Naive thymus-derived CD4-positive, alpha-beta T cell (primary cell): ENCODE measurements at places on chromosomes 12 and 14. TPM values are rescaled to one million over a fixed set of nuclear protein-coding genes. Genes with fewer than 3 reads are reported as not detected.

DNA sequence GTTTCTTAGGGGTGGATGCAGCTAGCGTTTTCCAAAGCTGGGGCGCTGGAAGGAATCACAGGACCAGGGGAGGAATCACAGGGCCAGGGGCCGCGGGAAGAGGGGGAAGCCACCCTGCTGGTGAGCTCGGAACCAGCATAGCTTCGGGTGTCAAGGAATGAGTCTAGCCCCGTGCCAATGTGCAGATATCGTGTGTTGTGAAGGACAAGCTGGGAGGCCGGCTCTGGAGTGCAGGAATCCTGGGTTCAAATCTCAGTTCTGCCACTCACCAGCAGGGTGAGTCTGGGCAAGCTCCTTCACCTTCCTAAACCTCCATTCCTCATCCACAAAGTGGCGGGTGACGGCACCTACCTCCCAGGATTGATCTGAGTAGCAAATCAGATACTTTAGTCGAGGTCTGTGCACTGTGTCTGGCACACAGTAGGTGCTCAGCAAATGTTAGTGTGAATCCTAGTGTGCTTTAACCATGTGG is 53.6 kb upstream of the RIN3 start:
- H3K27ac ChIP-seq = no peak overlapping the region
- H3K36me3 ChIP-seq = no peaks in the 10 kb centered on the region
- H3K4me1 ChIP-seq = no peaks in the 10 kb centered on the region
- DNase-seq = no peak

DNA sequence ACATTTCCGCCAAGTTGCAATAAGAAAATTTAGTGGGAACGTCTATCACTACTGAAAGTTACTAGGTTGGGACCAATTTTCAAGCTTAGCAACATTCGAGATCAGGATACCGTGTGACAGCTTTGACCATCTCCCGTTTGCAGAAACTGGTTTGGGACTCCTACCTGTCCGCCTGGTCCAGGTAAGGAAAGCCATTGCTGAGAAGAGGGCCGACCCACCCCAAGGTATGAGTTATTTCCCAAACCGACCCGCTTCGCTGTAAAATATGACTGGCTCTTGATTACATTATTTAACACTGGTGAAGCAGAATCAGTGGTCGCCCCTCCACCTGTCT is 271 bp downstream of the DNAI7 start:
- peak overlapping the region; percentile 92 for H3K27ac ChIP-seq
- no peaks in the 10 kb centered on the region for H3K36me3 ChIP-seq
- no peaks in the 10 kb centered on the region for H3K27me3 ChIP-seq
- H3K4me3 ChIP-seq = peak overlapping the region; percentile 90
- no peak for DNase-seq

- H3K4me3 ChIP-seq = no peak overlapping the region
- no peaks in the 10 kb centered on the region for H3K36me3 ChIP-seq
- H3K4me1 ChIP-seq = peaks cover 32% of the 10 kb centered on the region
- no peak overlapping the region for H3K27ac ChIP-seq
- no peaks in the 10 kb centered on the region for H3K27me3 ChIP-seq
These were observed 41.2 kb downstream of the CORO1C start for GRCh38 chr12:108690191-108690518.

GRCh38 chr14:103743691-103744090 is 28.1 kb downstream of the ZFYVE21 start:
- no peak for DNase-seq
- H3K27ac ChIP-seq = no peak overlapping the region
- peaks cover 19% of the 10 kb centered on the region for H3K4me1 ChIP-seq

DNA sequence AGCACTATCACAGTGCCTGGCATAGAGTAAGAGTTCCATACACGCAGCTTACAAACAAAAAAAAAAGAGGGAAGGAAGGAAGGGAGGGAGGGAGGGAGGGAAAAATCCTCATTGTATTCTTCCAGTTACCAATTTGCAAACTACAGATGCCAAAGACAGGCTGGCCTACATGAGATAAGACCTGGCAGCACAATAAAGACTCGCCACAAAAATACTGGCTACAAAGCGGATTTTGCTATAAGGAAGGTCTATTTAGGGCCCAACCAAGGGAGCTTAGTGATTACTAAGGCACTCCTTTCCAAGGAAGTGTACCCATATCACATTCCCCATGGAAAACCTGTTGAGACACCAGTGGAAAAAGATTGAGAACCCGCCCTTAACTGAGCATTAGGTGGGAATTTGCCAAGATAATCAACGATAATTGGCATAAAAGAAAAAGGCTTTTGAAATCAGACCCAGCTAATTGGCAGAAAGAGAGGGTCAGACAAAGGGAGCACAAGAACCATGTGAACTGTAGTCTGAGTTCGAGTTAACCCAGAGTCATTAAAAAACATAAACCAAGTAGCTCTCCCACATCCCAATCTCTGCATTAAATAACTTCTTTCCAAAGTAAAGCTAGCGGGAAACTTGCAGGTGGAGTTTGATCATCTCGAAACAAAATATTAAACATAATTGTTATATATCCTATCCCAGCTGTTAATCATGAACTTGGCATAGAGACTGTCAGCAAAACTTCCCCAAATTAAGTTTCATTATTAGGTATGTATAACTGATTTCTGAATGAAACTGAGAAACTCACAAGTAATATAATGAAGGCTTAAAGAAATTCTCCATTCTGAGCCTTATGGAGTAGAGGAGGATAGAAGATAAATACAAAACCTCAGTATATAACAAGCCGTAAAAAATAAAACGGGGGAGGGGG is 50.1 kb downstream of the PHLDA1 start:
- no peaks in the 10 kb centered on the region for H3K36me3 ChIP-seq
- H3K4me1 ChIP-seq = peaks cover 15% of the 10 kb centered on the region
- H3K4me3 ChIP-seq = no peak overlapping the region

CDCA3 gene
- total RNA-seq = 1.0 TPM

DNA sequence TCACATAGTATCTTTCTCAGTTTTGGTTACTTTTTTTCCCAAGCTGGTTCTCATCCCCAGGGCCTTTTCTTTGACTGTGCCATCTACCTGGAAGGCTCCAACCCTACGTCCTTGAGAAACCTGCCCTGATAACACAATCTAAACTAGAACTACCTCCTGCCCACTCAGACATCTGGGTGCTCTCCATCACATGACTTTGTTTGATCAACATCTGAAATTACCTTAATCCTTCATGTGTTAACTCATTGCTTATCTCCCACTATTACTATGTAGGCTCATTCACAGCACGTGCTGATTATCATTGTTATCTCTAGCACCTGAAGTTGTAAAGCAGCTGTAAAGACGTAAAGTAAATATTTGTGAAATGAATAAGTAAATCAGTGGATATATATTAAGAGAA is 784.0 kb downstream of the TMTC2 start:
- no peak overlapping the region for H3K27ac ChIP-seq
- H3K27me3 ChIP-seq = no peaks in the 10 kb centered on the region
- H3K36me3 ChIP-seq = no peaks in the 10 kb centered on the region
- no peak overlapping the region for H3K4me3 ChIP-seq
- H3K4me1 ChIP-seq = no peaks in the 10 kb centered on the region

GRCh38 chr12:25714198-25714984 is 161.3 kb upstream of the LMNTD1 start:
- no peaks in the 10 kb centered on the region for H3K36me3 ChIP-seq
- no peaks in the 10 kb centered on the region for H3K4me1 ChIP-seq
- no peak overlapping the region for H3K27ac ChIP-seq
- H3K27me3 ChIP-seq = no peaks in the 10 kb centered on the region

DNA sequence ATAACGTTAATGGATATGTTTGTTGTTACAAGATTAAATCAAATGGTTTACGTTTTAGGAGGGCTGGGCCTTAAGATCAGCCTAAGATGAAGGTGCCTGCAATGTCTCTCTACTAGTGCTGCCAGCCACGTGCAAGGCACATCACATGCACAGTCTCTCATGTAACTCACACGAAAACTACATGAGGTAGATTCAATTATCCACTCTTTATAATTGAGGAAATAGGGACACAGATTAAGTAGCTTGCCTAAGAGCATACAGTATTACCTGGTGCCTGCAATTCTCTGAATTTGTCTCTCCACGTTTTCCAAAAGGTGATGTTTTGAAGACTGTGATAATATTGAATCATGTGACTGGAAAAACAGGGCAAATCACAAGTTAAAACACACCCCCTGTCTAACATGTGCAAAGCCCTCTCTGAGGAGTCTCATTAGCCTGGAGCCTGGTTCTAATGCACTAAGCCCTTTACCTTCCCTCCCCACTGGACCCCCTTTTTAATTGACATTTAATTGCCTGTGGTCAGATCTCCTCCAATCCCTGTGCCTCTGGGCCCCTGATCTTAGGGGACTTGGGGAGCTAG is 14.6 kb upstream of the ATP2A2 start:
- H3K36me3 ChIP-seq = no peaks in the 10 kb centered on the region
- H3K27ac ChIP-seq = no peak overlapping the region
- no peaks in the 10 kb centered on the region for H3K27me3 ChIP-seq
- no peaks in the 10 kb centered on the region for H3K4me1 ChIP-seq
- H3K4me3 ChIP-seq = no peak overlapping the region

GRCh38 chr14:70398706-70399431 is 18.0 kb downstream of the SYNJ2BP start:
- H3K4me1 ChIP-seq = no peaks in the 10 kb centered on the region
- no peak overlapping the region for H3K4me3 ChIP-seq
- no peaks in the 10 kb centered on the region for H3K27me3 ChIP-seq
- no peaks in the 10 kb centered on the region for H3K36me3 ChIP-seq

CCDC175 gene
- not detected in 2 replicates for total RNA-seq

DNA sequence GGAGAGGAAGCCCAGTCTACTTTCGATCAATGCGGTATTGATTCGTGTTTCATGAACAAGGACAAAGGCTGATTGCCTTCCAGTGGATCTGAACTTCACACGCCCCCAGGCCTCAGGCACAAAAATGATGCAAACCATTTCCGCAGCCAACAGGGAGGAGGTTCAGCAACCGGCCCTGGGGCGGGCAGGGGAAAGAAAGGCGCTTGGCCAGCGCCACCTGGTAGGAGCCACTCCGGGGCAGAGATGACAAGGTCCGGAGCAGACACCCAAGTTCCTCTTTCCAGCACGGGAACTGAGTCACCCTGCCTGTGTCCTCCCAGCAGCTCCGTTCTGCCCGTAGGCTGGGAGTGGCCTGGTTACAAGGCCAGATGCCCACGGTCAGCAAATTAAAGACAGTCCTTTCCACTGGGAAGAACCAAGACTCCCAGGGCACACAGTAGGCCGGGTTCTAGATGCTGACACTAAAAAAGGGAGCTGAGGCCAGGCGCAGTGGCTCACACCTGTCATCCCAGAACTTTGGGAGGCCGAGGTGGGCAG is 136.3 kb downstream of the SCARB1 start:
- no peak overlapping the region for H3K27ac ChIP-seq
- H3K4me3 ChIP-seq = no peak overlapping the region
- no peaks in the 10 kb centered on the region for H3K4me1 ChIP-seq
- no peak for DNase-seq

GRCh38 chr12:54134850-54135249 is 53.9 kb downstream of the SMUG1 start:
- H3K4me3 ChIP-seq = no peak overlapping the region
- H3K27me3 ChIP-seq = no peaks in the 10 kb centered on the region
- no peaks in the 10 kb centered on the region for H3K36me3 ChIP-seq
- H3K4me1 ChIP-seq = no peaks in the 10 kb centered on the region

SLC35F4 gene
- total RNA-seq = not detected

- no peak for DNase-seq
- H3K36me3 ChIP-seq = no peaks in the 10 kb centered on the region
- H3K4me1 ChIP-seq = no peaks in the 10 kb centered on the region
- no peak overlapping the region for H3K27ac ChIP-seq
- no peak overlapping the region for H3K4me3 ChIP-seq
These were observed 23.8 kb upstream of the KIF26A start for GRCh38 chr14:104114421-104115130.
